MCF 10A (cell line): ENCODE measurements at places on chromosomes 3 and 15.
A peak's percentile ranks its signal among the peaks of the same experiment; 100 is the strongest.

DNA sequence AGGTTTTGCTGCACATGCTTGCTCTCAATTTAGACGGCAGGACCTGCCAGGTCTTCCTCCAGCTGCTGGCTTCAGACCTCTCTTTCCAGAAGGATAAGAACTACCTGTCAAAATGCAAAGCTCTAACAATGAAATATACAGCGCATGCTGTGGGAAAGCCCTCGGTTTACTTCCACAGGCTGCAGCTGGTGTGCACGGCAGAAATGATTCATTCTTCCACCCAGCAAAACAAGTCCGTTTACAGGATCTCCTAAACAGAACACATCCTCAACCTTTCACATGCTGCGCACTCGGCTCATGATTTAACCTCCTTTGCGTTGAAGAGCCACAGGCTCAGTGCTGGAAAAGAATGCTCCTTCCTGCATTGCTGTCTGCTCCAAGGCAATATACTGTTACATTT is 92.4 kb upstream of the WNT5A start:
- DNase-seq = no peak

DNA sequence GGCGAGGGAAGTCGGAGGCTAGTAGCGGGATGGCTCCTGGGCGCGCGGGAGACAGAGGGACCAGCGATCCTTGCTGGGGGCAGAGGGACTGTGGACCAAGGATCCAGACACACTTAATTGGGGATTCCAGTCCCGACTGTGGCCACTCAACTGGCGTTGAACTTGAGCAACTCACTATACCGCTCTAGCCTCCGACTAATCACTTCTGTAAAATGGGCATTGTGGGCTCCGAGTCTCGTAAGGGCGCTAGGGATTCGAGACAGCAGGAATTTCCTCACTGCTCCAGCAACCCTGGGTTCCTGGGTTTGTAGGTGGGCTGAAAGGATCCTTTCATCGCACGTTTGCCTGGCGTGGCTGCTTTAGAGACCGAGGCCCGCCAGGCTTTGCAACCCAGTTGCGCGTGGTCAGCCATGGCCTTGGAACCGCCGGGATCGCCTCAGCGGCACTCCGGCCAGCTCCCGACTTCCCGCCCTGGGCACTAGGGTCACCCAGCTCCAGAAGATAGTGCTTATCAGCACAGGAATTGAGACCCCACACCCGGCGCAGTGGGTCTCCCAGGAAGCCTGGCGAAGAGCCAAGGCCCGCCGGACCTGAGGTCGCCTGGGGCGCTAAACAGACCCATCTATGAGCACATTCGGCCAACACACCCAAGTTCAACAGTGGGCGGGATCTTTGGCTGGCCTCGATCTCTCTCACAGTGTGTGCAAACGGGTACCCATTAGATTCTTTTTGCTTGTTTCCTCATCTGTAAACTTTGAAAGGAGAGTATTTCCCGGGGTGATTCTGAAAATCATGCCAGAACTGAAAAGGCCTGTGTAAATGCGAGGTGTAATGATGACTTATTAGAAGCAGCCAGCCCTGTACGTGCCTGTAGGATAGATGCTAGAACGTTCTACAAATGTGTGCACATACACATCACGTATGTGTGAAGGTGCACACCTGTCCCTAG is 9.9 kb downstream of the FOXL2 start:
- no peak for DNase-seq

- no peak for DNase-seq
Measured at GRCh38 chr3:134766290-134766689, 28.8 kb upstream of the EPHB1 start.

DNA sequence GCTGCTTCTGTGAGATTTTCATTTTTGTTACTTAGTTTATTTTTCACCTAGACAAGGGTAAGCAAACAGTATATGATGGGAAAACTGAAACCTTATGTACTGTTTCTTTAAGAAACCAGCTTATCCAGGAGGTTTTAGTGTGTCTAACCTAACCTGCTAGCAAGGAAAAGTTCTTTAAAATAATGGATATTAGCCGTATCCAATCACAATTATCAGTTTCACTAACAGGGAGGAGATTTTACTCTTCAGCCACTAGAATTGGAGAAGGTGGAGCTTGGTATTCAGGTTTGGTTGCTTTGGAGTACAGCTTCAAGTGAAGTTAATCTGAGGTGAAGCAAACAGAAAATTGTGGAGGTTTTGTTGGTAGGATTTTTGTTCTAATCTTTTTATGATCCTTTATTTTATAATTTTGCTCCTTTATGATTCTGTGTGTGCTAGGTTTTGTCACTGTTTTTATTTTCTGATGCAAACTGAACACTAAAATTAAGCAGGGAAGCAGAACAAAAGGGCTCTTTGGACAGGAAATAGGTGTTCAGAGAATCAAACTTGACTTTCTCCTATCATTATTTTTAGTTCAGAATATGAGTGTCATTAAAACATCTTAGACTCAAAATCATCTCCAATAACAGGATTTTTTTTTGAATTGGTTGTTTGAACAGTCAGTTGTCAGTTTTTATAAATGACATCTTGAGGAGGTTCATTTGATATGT is 13.0 kb downstream of the ZFAND6 start:
- DNase-seq = peak; percentile 89

- peak; percentile 80 for DNase-seq
Measured at GRCh38 chr3:189588070-189588469, 43.1 kb upstream of the TP63 start.

GRCh38 chr3:188296761-188297612 is 143.0 kb downstream of the LPP start:
- peak; percentile 95 for DNase-seq

GRCh38 chr3:157135671-157136396 is 24.1 kb downstream of the CCNL1 start:
- no peak for DNase-seq

DNA sequence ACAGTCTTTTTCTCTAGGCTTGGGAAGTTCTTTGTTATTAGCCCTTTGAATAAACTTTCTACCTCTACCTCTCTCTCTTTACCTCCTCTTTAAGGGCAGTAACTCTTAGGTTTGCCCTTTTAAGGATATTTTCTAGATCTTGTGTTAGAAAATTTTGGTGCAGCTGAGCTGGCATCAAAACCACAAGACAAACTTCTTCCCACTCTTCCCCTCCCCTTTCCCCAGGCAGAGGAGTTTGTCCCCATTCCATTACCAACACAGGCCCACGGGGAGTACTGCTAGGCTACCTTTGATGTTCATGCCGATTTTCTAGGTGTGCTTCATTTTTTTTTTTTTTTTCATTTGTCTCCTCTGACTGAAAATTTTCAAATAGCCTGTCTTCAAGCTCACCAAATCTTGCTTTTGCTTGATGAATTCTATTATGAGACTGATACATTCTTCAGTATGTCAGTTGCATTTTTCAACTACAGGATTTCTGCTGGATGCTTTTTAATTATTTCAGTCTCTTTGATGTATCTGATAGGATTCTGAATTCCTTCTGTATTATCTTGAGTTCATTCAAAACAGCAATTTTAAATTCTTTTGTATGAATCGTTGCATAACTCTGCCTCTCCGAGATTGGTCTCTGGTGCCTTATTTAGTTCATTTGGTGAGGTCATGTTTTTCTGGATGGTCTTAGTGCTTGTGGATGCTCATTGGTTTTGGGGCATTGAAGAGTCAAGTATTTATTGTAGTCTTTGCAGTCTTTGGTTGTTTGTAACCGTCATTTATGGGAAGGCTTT is 112.0 kb downstream of the UBE2E2 start:
- DNase-seq = no peak

DNA sequence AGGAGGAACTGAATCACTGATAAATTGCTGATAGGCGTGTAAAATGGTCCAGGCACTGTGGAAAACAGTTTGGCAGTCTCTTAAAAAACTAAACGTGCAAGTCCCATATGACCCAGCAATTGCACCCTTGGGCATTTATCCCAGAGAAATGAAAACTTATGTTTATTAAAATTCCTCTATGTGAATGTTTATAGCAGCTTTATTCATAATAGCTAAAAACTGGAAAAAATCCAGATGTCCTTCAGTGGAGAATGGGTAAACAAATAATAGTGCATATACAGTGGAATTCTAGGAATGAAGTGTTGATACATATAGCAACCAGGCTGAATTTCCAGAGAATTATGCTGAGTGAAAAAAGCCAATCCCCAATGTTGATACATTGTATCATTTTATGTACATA is 482.2 kb upstream of the PDZRN3 start:
- DNase-seq = no peak

- DNase-seq = no peak
Measured at GRCh38 chr3:122331886-122332285, 6.8 kb downstream of the CSTA start.

DNA sequence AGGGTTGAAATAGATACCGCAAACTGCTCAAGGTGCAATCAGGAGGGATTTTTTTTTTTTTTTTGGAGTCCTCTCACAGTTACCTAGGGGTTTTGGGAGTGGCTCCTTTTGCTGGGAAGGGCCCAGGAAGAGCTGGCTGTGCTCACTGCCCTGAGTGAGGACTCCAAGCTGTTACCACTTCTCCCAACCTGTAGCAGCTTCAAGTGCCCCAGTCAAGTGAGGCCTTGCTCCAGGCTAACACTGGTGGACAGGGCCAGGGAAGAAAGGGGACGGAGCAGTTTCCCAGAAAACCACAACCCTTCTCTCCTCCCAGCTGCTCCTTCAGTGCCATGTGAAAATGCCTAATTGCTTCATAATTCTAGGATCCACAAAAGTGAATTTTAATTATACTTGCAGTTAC is 274.3 kb downstream of the SUCLG2 start:
- no peak for DNase-seq

DNA sequence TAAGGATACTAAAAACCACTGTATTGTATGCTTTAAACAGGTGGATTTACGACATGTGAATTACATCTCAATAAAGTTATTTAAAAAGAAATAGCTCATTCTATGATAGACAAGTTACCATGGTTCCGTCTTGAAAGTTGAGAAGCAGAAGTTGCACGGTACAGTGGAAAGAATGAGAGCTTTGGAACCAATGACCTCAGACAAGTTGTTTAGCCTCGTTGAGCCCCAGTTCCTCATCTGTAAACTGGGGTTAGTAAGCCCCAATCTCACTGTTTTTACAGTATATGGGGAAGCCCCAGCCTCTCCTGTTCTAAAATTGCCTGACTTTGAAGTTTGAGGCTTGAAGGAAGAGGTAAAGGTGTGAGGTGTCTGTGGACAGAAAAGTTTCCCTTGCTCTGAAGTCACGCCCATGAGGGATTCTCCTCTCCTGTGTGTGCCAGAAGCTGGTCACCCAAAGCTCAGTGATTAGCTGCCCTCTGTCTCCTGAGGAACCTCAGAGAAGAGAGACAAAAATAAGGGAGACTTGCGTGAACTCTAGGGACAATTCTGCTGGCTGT is 10.0 kb downstream of the CRYGS start:
- DNase-seq = no peak

DNA sequence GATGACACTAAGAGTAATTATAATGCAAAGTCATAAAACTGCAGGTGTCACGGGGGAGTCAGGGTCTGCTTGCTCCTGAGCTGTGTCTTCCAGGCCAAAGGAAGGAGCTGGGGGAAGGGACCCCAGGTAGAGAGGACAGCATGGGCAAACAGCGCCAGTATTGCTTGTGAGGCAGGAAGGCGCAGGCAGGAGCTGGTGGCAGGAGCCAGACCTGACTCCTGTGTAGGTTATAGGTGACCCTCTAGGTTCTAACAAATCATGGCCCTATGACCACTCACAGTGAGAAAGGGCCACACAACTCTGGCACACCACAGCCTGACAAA is 1.9 kb downstream of the CISH start:
- DNase-seq = no peak

GRCh38 chr3:171688593-171688992 is 121.7 kb downstream of the PLD1 start:
- DNase-seq = no peak

DNA sequence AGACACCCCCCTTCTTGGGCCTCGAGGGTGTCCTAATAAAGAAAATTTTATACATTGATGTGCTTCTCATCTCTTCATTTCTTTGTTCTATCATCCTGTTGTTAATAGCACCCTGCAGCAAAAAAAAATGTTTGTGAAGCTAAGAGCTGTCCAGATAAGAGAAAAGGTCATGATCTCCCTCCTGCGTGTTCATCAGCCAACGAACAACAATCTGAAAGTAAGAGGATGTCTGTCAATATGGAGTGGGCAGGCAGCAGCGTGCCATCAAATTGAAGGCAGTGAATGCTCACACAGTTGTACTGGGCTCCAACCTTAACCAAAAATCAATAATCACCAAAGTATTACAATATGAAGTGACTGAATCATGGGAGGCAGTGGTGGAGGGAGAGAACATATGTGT is 418.6 kb upstream of the ONECUT1 start:
- DNase-seq = no peak

DNA sequence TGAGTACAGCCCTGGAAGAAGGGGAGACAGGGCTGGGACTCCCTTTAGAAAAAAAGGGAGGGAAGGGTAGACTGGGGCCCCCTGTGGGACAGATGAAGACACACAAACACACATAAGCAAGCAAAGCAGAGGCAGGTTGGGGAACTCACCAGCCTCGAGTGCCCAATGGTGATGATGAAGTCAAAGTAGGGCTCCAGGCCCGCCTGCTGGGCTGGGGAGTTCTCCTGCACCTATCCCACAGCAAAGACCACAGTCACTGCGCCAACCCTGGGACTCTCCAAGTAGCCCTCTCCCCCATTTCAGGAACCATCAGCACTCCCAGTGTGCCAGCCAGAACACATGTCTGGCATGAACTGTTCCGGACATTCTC is 4.1 kb downstream of the GORASP1 start:
- no peak for DNase-seq

GRCh38 chr15:68414206-68414555 is 17.8 kb downstream of the ITGA11 start:
- no peak for DNase-seq

- peak; percentile 69 for DNase-seq
Measured at GRCh38 chr3:110027446-110028080, 690.2 kb upstream of the DPPA4 start.

DNA sequence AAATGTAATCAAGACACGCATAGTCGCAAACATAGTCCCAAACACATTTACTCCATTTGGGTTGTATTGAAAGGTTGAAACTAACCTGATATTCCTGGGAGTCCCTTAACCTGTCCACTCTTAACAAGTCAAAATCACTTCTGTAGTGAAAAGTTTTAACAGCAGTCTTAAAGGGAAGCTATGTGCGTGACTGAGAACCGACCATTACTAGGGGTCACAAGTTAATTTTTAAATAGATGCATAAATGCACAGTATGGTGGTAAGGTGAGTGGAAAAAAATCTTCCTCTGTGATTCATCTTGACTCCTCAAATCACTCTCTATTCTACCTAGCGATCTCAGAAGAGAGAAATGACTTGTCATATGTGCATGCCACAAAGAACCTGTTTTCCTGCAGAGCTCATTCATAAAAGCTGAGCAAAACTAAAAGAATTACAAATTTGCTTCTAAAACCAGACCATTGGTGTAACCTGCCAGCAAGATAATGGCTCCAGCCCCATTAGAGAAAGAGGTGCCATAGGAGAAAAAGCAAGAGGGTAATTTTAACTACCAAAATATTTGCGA is 4.8 kb downstream of the GPR15 start:
- no peak for DNase-seq

DNA sequence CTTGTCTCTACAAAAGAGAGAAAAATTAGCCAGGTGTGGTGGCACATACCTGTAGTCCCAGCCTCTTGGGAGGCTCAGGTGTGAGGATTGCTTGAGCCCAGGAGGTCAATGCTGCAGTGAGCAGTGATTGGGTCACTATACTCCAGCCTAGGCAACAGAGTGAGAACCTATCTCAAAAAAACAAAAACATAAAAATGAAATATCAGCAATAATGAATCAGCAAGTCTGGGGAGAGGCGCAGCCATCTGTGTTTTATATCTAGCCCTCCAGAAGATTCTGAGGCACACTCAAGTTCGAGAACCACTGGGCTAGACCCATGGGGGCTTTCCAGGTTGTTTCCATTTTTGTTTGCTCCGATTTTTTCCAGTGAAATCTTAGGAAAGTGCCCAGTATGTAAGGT is 88.1 kb upstream of the BCL6 start:
- DNase-seq = no peak

GRCh38 chr3:127039719-127040118 is 56.8 kb downstream of the PLXNA1 start:
- no peak for DNase-seq
